ENCODE measurements at places on chromosomes 3 and 15.

- no peak for DNase-seq
Observed at GRCh38 chr3:37392957-37393356, 218.6 kb upstream of the LRRFIP2 start.

GRCh38 chr3:138688871-138689299 lies 80.3 kb downstream of the FAIM start:
- no peak for DNase-seq

- DNase-seq: no peak
Observed at GRCh38 chr3:34533451-34533850, 735.0 kb downstream of the PDCD6IP start.

DNA sequence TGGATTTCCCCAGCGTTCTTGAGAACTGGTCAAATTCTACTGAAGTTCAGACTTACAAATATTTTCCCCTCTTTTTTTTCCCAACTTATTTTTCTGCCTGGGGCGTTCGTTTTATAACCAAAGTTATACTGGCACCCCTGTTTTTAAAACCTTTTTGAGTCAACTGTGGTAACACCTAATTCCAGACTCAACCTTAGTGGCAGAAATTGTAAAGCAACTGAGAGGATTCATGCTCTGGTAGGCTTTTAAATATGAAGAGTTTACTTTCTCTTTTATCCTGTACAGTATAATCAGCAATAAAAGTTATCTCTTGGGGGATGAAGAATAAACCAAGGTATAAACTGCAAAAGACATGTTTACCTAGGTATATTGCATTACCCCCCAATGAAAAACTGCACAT lies 2.3 kb downstream of the IL5RA start:
- DNase-seq: no peak

DNA sequence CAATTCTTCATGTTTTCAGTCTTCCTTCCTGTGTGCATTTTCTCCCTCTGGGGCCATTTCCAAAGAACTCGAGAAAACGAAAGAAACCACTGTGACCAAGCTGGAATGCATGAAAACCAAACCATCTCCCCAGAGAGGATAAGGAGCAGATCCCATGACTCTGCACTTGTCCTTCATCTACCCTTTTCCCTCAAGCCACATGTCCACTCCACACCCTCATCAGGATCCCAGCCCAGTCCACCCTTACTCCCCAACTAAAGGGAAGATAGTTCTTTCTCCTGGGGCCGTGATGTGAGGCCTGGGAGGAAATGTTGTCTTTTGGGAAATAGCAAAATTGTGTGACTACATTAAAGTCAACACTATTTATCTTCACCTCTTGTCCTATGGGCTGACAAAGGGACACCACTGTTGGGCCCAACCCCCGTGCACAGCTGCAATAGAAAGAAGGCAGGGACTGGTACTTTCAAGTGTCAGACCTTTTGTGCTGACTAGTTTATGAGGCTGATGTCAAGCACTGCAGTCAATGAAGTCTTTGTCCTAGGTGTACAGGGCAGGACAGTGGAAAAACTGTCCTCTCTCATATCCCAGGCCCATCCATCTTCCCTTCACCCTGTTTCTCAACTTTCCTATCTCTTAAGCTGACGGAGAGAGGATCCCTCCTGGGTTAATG lies 487.1 kb upstream of the NR2F2 start:
- no peak for DNase-seq

DNA sequence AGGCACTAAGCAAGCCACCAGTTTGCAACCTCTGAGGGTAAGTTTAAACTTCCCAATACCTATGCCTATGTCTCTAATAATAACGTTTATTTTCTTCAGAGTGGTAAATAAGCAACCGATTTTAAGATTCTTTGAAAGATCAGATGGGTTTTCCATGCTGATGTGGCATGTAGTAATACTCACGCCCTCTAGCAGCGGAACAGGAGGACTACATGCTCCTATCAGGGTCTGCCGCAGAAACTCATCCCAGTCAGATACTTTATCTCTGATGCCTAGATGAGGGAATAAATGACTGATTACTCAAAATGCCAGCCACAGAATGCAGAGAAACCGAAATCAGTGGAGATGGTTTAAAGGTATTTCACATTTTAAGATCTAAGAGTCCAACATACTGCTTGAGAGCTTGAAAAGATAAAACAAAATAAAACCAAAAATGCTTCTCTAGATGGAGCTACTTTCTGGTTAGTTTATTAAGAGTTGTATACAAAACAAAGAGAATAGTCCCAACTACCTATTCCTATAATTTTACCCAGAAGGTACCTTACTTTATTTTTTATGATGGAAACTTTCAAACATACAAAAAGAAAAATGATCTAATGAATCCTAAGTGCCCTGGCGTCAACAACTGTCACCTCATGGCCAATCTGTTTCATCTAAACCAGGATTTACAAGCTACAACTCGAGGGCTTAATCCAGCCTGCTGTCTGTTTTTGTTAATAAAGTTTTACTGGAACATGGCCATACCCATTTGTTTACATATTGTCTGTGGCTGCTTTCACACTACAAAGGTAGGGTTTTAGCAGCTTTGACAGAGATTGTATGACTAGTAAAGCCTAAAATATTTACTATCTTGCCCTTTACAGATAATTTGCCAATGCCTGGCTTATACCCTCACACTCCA lies 37.5 kb upstream of the STIMATE start:
- DNase-seq: peak; percentile 59

GRCh38 chr3:22360164-22360563 lies 609.2 kb upstream of the ZNF385D start:
- DNase-seq: no peak

GRCh38 chr3:57393977-57394376 lies 101.5 kb upstream of the ASB14 start:
- no peak for DNase-seq

DNA sequence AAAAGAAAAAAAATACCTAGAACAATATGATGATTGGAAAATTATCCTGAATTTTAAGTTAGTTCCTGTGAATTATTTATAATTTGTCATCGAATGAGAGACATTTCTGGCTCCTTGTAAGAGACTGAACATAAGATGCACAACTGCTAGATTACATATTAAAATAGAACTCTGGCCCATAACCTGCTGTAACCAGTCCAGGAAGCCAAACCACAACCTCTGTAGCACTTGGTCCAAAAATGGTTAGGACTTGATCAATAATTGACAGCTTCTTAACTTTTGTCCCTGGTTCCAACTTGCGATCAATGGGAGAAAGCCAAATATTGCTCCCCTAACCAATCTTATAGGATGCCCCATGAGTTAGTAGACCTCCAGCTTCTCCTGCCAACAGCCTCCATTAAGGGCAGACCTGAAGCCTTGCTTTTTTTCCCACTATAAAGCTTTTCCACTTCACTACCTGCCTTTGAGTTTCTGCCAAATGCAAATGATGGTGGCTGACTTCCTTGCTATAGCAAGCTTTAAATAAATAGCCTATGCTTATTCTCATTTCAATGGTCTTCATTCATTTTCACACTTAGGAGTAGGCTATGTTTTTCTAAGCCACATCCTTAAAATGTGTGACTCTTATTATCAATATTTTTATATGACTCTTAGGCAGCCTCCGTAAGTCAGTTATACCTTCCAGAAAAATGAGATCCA lies 224.0 kb upstream of the ARHGEF26 start:
- no peak for DNase-seq

GRCh38 chr15:79969146-79969545 lies 1.9 kb downstream of the BCL2A1 start:
- DNase-seq: no peak

DNA sequence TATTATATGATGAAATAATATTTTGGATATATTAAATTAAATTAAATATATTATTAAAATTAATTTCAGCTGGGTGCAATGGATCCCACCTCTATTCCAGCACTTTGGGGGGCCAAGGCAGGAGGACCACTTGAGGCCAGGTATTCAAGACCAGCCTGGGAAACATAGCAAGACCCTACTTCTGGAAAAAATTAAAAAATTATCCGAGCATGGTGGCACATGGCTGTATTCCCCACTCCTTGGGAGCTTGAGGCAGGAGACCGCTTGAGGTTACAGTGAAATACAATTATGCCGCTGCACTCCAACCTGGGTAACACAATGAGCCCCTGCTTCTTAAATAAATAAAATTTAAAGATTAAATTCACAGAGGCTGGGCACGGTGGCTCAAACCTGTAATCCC lies 61.4 kb downstream of the SH3BP5 start:
- DNase-seq: no peak

DNA sequence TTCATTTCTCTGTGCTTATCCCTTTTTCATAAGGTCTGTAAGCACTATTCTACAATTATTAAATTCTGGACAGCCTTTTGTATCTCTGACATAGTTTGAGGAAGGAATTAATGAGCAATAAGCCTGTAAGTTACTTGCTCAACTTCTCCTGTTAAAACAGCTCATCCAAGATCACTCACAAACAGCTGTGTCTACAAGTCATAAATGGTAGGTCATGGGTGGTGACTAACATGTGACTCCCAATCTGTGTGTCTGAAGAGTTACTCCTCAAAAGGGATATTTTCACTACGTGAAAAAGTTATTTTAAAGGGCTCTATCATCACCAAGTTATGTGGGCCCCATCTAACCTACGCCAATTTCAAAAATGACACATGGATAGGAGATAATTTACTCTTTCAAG lies 145.2 kb upstream of the CBLB start:
- DNase-seq: no peak

GRCh38 chr3:105527535-105527934 lies 160.8 kb downstream of the ALCAM start:
- no peak for DNase-seq

DNA sequence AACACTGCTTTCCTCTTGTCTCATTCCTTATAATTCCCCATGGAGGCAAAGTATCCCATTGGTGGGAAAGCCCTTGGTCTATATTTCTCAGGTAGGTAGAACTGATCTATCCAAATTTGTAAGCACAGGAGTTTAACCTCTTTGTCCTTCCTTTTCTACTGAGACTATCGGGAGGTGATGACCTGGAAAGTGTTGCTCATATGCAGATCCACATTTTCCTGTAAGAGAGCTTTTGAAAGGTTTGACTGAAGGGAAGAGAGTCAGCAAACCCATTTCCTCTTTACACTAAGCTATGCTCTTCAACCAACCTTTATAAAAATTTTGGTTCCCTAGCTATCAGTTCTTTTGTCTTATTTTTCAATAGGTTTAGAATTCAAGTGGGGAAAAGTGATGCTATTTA lies 200.7 kb downstream of the TIGIT start:
- DNase-seq: peak; percentile 34

- DNase-seq: no peak
Observed at GRCh38 chr3:160185751-160186150, 39.5 kb upstream of the C3orf80 start.

GRCh38 chr15:94119298-94119811 lies 112.0 kb upstream of the MCTP2 start:
- no peak for DNase-seq

DNA sequence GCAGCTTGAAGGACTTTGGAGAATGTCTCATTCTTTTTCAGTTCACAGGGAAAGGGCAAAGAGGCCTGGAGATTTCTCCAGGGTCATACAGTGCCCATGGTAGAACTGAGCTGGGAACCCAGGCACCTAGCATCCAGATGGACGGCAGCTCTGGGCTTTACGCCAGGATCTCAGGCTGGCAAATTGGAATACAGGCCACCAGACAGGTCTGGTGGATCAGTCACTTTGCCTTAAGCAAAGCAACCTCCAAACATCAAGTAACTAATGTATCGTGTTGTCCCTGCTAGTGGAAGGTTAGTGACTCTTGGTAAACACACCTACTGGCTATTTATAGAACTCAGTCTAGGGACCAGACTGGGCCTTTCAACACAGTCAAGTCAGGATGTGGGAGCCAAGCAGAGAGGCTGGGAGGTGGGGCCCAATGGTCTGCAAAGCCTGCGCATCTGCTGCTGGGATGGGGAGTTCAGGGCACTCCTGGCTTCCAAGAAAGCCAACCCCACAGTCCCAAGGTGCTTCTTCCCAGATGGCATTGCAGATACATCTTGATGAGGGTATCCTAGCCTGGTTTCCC lies 30.2 kb downstream of the RPLP1 start:
- no peak for DNase-seq

GRCh38 chr3:159149633-159150032 lies 347.8 kb downstream of the MFSD1 start:
- DNase-seq: no peak

DNA sequence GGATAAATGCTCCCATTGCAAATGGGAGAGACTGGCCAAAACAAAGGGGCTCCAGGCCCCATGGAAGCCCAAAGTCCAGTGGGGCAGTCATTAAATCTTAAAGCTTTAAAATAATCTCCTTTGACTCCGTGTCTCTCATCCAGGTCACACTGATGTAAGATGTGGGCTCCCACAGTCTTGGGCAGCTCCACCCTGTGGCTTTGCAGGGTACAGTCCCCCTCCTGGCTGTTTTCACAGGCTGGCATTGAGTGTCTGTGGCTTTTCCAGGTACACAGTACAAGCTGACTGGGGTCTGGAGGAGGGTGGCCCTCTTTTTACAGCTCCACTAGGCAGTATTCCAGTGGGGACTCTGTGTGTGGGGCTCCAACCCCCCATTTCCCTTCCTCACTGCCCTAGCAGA lies 45.9 kb downstream of the NIPA2 start:
- no peak for DNase-seq

DNA sequence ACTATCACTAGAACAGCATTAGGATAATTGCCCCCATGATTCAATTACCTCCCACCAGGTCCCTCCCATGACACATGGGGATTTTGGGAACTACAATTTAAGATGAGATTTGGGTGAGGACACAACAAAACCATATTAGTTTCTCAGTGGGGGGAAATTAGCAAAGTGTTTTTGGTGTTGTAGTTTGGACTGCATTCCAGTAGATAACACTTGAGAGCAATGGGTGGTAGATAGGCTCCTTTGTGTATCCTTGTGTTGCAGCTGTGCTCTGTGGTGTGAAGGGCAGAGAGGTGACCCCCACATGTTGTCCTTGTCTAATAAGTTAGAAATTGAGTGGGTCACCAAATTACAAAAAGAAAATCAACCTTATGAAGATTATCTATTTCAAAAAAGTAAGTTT lies 223.8 kb downstream of the SATB1 start:
- no peak for DNase-seq

DNA sequence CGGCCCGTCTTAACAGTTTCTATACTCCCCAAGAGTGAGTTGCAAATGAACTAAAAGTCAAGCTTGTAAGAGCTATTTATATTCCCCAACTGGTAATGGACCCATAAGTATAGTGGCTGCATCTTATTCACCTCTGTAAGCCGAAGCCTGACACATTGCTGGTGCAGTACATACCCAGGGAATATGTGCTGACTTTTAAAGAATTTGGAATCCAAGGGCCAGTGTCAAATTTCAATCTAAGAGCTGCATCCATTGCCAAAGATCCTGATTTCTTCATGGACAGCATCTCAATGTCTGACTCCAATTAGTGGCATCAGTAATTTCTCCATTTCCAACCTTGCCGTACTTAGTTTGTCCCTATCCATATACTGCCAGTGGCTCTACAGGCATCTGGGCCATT lies 42.0 kb downstream of the FRMD4B start:
- no peak for DNase-seq

DNA sequence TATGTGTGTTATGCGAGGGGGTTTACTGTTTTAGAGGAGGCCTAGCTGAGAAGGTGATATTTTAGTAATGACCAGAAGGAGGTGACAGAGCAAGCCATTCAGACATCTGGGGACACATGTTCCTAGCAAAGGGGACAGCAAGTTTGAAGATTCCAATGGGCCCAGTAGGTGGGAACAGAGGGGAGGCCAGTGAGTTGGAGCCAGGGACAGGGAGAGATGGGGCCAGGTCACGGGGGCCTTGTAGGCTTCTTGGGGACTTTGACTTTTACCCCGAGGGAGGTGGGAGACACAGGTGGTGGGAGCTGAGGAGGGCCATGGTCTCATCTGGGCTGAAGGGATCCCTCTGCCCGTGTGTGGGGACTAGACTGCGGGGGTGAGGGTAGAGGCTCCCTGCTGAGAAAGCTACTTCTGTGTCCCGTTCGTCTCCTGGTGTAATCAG lies 72.5 kb downstream of the MGLL start:
- no peak for DNase-seq

Measured in endothelial cell of umbilical vein (primary cell).